Cerebellar nuclear complex (tissue), 1 donor: ENCODE measurements at places on chromosomes 1 and 21.

GRCh38 chr1:164648636-164649035, 89.7 kb downstream of the PBX1 start:
- no peak for DNase-seq

GRCh38 chr1:197884173-197884572, 18.3 kb upstream of the C1orf53 start:
- DNase-seq: no peak

GRCh38 chr1:239550178-239550577, 163.8 kb downstream of the CHRM3 start:
- DNase-seq: no peak

DNA sequence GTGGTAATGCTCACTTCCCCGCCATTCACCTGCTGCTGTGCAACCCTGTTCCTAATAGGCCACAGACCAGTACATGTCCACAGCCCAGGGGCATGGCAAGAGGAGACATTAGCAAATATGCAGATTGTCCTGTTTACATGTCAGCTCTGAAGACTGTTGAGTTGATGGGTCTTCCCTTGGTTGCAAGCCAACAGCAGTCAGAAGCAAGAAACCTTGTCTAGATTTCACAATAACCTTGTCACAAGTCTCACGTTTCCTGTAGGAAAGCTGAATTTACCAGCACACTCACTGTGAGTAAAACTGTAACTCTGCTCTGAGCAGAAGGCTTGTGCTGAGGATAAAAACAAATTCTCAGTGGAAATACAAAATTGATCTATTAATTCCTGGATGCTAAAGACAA, 195.1 kb downstream of the HLX start:
- DNase-seq: no peak

- DNase-seq: no peak
Measured at GRCh38 chr1:28087614-28088167, 719 bp downstream of the EYA3 start.

- DNase-seq: no peak
Measured at GRCh38 chr1:82423174-82423815, 622.6 kb downstream of the ADGRL2 start.

DNA sequence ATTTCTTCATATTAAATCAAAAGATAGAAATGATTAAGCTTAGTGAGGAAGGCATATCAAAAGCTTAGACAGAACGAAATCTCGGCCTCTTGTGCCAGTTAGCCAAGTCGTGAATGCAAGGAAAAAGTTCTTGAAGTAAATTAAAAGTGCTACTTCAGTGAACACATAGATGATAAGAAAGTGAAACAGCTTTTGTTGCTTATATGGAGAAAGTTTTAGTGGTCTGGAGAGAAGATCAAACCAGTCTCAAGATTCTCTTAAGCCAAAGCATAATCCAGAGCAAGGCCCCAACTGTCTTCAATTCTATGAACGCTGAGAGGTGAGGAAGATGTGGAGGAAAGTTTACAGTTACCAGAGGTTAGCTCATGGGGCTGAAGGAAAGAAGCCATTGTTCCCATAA, 88.4 kb downstream of the ADGRL2 start:
- no peak for DNase-seq

DNA sequence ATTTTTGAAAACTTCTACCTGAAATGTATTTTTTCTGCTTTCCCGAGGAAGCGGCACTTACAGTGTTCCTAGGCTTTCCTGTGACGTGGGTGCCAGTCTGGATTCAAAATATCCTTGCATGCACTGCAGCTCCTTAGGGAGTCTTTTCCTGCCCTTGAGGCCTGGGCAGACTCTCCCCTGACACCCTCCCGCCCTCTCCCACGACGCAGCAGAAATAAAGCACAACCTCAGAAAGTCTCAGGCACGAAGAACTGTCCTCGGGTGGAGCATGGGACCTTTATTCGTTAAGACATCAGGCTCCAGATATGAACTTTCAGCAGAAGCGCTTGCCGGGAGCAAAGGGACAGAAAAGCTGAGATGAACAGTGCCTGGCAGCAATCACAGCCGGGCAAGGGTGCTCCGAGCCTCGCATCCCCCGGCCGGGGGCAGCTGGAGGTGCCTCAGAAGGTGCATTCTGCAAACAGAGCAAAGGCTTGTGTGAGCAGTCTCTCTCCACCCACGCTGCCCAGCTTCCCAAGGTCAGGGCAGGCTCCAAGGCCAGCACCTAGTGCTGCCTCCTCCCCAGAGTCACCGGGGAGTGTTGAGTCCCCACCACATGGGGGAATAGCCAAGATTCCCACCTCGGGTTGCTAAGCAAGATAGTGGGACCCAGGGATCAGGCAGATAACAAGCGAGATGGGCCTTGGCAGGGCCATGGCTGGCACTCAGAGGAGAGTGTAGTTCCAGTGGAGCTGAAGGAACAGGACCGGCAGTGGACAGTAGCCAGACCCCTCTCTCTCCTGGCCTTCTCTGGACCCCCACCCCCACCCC, 3.2 kb downstream of the TFF3 start:
- no peak for DNase-seq

DNA sequence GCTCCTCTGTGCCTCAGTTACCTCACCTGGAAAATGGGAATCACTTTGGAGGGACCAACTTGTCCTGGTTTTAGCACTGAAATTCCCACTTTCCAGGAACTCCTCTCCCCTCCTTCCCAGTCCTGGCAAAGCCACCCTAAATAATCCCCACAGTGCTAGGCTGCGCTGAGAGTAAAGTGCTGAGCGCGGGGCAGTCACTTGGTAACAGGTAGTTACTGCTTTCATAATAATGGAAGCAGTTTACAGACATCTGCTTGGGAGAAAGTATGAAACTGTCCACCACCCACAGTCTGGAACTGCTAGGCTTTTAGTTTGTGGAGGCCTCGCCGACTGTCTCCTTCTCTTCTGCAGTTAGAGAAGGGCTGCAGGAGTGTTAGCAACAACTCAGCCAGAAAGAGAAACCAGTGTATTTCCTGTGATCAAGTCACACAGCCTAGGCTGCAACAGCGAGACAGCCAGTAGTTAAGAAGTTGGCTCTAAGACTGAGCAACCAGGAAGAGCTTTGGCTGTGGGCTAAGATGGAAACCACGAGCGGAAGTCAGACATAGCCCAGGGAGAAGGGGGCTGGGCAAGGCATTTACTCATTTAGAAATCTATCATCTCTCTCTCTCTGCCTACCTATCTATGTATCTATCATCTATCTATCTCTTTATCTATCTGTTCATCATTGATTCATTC, 30.8 kb upstream of the ABCG1 start:
- DNase-seq: no peak

GRCh38 chr1:229900220-229900619, 166.8 kb upstream of the GALNT2 start:
- no peak for DNase-seq

GRCh38 chr21:44521301-44521927, 18.6 kb downstream of the KRTAP10-1 start:
- no peak for DNase-seq

DNA sequence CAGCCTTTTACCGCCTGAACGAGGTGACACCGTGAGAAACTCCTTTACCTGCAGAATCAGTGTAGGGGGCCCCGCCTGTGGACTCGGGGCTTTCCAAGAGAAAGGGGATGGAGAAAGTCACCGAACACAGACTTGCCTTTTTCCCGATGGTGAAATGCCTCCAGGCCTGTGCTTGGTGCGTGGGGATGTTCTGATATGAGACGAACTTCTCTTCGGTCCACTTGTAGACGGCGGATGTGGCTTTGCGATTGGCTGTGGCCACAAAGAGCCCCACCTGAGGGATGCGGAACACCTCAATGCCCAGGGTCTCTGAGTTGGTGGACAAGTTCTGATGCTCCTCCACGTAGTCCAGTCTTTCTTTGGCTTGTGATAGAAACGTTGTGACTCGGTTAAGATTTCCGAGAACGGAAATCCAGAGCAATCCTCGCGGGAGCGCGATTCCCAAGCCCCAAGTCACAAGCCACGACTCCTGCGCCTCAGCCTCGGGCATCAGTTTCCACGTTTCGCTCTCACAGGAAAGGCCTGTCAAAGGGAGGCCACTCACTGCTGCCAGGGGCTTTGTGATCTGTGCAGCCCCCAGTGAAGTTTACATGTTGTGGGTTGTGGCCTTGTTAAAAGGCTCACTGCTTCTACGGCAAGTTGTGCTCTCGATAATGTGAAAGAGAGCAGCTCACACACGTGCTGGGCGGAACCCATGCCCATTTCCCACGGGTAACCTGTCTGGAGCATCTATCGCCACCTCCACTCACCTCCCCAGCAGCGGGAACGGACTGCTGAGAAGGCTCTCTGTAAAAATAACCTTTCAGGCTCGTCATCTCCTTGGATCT, 12.6 kb downstream of the KRTAP10-1 start:
- no peak for DNase-seq

- DNase-seq: no peak
Measured at GRCh38 chr1:54806931-54807611, 5.9 kb upstream of the TTC22 start.

GRCh38 chr1:208069317-208069716, 158.4 kb upstream of the CD34 start:
- no peak for DNase-seq

GRCh38 chr21:34722684-34723300, 54.0 kb downstream of the CLIC6 start:
- no peak for DNase-seq

DNA sequence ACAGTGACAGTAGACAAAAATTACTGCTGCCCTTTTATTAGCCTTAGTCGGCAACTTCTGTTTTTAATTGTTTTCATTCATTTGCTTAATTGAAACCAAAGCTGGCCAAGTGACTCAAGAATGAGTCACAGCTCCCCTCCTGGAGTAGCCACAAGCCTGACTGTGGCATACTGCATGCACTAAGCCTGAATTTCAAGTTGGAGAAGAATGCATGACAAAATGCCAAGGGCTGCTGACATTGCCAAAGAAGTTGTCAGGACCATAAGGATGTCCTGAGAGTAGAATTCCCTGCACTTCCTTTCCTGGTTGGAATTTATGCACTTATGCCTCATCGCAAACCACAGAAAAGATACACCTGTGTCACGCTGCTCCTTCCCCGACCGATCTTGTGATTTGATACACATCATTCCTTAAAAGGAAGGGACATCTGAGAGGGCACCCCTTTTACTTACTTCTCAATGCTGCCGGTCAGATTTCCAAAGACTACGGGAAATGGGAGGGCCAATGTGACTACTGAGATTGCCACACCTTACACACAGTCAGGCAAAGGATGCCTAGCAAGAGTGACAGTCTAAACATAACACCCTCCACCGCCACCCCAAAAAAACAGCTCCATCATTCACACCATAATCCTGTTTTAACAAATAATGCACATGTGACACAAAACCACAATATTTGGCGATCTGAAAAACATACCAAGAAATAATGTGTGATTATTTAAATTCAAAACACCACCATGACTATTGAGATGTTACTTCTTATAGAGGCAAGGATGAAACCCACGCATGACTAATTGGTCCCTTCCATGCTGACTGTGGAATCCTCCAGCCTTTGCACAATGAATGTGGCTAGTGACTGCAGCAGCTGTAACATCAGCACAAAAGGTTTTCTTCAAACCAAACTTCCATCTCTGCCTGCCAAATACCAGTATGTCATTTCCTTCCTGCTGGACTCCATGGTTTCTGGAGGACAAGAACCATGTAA, 28.2 kb downstream of the VAV3 start:
- no peak for DNase-seq

GRCh38 chr1:199809311-199809710, 218.2 kb upstream of the NR5A2 start:
- no peak for DNase-seq

DNA sequence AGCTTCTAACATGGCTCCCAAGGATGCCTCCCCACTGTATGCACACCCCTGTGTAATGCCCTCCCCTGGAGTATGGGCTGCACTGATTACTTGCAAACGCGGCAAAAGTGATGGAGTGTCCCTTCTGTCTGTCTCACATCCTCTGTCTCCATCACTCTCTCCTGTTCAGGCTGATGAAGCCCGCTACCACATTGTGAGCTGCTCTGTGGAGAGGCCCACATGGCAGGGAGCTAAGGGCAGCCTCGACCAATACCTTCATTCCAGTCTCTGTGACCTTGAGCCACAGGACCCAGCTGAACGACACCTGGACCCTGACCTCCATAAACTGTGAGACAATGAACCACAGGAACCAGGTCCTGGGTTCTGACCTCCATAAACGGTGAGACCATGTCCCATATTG, 154.1 kb upstream of the ETV3 start:
- DNase-seq: no peak

- DNase-seq: no peak
Measured at GRCh38 chr1:151013518-151013917, 5.3 kb downstream of the PRUNE1 start.

GRCh38 chr1:161068306-161069234, 1.1 kb downstream of the ARHGAP30 start:
- DNase-seq: no peak

DNA sequence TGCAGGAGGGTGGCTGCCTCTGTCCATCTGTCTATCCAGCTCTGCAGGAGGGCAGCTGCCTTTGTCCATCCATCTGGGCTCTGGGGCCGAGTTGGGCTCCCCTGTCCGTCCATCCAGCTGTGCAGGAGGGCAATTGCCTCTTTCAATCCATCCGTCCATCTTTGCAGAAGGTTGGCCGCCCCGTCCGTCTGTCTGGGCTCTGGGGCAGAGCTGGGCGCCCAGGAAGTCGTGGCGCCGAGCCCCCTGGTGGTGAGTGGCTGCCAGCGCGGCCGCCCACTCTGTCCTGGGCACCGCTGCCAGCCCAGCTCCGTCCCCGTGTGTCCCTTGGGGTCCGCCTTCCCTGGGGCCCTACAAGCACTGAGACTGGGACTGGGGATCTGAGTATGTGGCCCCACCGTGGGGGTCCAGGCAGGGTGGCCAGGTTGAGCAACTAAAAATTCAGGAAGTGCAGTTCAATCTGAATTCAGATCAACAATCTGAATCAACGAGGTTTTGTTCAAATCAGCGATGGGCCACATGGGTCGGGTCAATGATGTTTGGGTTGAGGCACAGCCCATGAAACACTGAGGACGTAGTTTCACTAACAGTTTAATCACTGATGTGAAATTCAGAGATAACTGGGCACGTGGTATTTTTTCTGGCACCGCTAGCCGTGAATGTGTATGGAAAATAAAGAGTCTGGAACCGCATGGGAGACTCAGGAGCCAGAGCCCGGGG, 99.1 kb upstream of the ACTRT2 start:
- no peak for DNase-seq

DNA sequence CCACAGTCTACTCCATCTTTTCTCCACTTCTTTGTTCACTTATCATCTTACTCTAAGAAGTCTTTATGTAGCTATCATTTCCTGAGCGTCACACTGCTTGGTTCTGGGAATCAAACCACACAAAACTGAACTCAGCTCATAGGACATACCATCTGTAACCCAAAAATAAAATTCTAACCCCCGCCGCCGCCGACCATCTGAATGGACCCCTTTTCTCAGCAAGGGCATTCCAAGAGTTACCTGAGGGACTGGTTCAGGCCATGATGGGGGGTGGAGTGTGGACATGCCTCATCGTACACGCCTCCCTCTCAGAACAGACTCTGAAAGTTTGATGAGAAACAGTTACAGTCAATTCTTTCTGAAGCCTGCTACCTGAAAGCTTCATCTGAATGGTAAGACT, 12.6 kb upstream of the CHI3L2 start:
- DNase-seq: no peak

DNA sequence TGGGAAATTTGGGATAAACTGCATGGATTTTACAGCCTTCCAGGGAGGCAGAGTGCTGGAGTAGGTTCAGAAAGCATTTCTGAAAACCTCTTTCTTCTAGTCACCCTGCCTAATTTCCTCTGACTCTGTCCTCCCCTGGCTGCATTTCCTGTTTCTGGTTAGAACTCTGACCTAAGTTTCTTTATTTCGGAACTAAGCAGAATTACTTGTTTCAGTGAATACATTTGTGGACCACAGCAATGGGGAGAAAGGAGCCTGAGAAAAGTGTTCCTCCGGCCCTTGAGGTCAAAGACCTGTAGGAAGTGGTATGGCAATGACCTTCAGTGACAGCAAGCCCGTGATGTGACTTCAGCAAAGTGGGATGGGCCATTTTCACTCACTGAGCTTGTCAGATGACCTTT, 173.4 kb upstream of the RUNX1 start:
- no peak for DNase-seq
